NCI-H1694 (cell line): ENCODE measurements at places on chromosomes 3 and 15.

GRCh38 chr3:95468331-95468730 is 1346.1 kb upstream of the EPHA6 start:
- no peak for DNase-seq

GRCh38 chr3:115699706-115700105 is 76.4 kb downstream of the GAP43 start:
- DNase-seq: no peak

GRCh38 chr3:152377184-152377570 is 108.4 kb downstream of the MBNL1 start:
- no peak for DNase-seq

- DNase-seq: no peak
Observed at GRCh38 chr15:96959501-96959900, 629.0 kb downstream of the NR2F2 start.
